ENCODE measurements at places on chromosomes 16 and 17.

DNA sequence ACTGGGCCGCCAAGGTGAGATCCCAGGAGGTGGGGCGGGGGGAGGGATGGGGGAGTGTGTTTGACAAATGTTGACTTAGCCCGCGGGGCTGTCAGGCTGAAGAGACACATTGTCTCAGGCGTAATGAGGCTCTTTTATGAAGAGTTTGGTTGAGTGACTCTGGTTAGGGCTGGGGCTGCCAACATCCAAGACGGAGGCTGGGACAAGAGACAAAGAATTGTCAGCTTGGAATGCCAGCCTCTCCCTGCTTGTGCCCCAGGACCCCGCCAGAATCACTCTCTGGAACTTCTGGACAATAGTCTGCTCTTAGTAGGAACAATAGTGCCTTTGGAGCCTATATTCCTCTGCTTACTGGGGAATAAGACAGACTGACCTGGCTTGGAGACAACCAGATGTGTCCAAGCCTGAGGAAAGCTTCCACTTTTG, 24.0 kb downstream of the PCTP start:
- ATAC-seq: no peak

DNA sequence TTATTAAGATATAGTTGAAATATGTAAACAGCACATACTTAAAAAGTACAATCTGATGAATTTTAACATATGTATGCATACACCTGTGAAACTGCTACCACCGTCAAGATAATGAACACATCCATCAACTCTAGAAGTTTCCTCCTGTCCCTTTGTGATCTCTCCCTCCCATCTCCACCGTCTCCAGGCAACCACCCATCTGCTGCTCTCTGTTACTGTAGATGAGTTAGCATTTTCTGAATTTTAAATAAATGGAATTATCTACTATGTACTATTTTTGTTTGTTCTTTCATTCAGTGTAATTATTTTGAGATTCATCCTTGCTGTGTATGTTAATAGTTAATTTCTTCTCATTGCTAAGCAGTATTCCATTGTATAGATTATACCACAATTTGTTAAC, 40.2 kb upstream of the SMPD3 start:
- no peak for ATAC-seq

DNA sequence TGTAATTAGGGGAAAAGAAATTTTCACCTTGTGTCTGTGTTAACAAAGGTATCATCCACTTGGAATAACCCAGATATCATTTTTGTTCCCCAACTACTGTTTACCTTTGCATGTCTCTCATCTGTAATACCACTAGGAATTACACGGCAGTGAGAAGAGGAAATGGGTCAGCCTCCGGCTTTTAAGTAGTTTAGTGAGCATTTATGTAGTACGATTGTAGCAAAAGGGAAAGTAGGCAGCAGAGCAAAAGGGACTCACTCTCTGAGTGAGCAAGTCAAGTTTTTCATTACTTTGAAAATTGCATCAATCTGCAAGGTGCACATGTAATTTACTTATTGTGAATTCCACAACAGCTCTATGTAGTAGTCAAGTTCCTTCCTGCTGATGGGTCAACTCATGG, 11.2 kb downstream of the PHF12 start:
- ATAC-seq: peak; percentile 44

DNA sequence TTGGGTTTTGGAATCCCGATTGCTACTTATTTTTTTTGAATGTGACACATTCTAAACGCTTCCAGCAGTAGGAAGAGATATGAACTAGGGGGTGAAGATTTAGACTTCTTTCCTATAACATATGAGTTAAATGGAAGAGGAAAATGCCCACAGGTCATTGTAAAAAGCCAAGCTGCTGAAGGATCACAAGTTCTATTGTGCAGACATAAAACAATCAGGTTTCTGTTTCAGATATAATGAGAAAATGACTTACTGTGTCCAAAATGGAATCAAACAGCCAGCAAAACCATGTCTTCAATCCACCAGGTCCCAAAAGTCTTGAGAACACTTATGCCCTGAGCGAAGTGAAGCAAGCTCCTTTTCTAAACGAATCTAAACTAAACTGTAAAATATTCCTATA, 157.0 kb upstream of the SOX9 start:
- no peak for ATAC-seq

- ATAC-seq: no peak
Observed at GRCh38 chr16:89005201-89006035, 28.4 kb upstream of the CBFA2T3 start.

GRCh38 chr16:29720703-29721102, 25.1 kb downstream of the C16orf54 start:
- no peak for ATAC-seq
